ENCODE measurements at places on chromosomes 1 and 21. TPM values are rescaled to one million over a fixed set of nuclear protein-coding genes. Genes with fewer than 3 reads are reported as not detected.
A peak's percentile ranks its signal among the peaks of the same experiment; 100 is the strongest.

The SPAG17 gene
- not detected for total RNA-seq

The SH2D5 gene
- 0.14 TPM for total RNA-seq

DNA sequence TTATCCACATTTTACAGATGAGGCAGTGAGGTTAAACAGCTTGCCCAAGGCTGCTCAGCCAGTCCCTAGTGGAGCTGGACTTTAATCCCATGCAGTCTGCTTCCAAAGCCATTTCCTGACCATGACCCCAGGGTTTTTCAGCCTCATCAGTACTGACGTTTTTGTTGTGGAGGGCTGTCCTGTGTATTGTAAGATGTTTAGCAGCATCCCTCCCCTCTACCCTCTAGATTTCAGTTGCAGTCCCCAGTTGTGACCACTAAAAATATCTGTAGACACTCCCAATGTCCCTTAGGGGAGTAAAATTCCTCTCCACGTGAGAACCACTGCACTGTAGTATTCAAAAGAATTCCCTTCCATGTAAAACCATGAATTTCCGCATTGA lies 30.2 kb upstream of the C1orf105 start:
- DNase-seq = no peak

The ZNF593OS gene
- not detected for total RNA-seq

GRCh38 chr1:39293375-39294070 lies 89.0 kb downstream of the MACF1 start:
- no peak for DNase-seq

DNA sequence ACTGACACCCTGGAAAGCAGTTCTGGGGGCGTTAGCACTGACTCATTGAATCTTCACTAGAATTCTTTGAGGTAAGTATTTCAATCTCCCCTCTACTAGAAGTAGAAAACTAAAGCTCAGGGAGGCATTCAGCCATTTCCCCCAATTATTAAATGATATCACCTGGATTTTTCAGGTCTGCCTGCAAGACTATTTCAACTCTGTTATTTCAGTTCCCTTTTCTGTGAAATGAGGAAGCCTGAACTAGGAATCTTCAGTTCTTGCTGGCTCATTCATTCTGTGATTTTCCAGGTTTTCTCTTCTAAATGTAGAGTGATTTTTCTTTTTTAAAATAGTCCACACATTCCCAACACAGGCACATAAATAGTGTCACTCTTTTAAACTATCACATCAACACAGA lies 337.0 kb upstream of the NR5A2 start:
- no peak for DNase-seq

The PGLYRP3 gene
- not detected for total RNA-seq

DNA sequence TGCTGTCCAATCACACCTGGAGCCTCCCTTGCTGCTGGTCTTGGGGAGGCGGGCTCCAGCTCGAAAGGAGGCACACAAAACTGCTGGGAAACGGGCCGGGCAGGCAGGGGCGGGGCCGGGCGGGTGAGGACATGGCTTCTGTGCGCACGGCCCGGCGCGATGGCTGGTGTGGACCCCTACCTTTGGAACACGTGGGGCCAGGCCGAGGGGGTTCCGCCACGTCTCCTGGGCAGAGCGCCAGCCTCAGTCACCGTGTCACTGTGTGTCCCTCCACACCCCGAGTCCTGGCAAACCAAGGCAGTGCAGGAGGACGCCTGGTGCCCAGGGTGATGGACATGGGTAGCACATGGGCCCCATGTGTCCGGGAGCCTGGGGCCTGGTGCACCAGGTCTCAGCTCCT lies 42.0 kb upstream of the ADARB1 start:
- DNase-seq = peak; percentile 48

The LCE1A gene
- not detected for total RNA-seq

GRCh38 chr1:178560871-178561376 lies 48.0 kb downstream of the TEX35 start:
- DNase-seq = no peak

GRCh38 chr1:6183520-6183989 lies 3.4 kb upstream of the CHD5 start:
- DNase-seq = no peak

GRCh38 chr21:46041183-46041582 lies 56.7 kb upstream of the COL6A2 start:
- DNase-seq = no peak

The ALX3 gene
- total RNA-seq = not detected

The PARS2 gene
- total RNA-seq = 4.6 TPM

GRCh38 chr1:187928288-187928687 lies 1099.5 kb downstream of the PLA2G4A start:
- no peak for DNase-seq

- no peak for DNase-seq
Observed at GRCh38 chr1:43789604-43790550, 82.5 kb downstream of the ST3GAL3 start.

GRCh38 chr1:19949016-19949415 lies 25.6 kb upstream of the PLA2G2E start:
- no peak for DNase-seq

DNA sequence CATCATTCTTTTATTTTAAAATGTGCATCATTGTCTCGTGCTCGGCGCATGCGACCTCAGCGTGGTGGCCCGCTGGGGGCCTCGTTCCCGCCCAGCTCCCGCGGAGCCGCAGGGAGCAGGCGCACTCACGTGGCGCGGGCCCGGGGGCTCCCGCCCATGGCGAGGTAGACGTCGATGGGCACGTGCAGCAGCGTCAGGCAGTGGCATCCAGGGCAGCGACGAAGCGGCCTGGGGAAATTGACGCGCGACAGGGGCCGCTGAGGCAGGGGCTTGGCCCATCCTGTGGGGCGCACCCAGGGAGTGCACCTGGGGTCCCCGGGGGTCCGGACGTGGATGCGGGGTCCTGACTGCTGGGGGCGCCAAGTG lies 994 bp downstream of the FAM229A start:
- no peak for DNase-seq

- no peak for DNase-seq
Observed at GRCh38 chr1:112522621-112523020, 13.9 kb downstream of the WNT2B start.

DNA sequence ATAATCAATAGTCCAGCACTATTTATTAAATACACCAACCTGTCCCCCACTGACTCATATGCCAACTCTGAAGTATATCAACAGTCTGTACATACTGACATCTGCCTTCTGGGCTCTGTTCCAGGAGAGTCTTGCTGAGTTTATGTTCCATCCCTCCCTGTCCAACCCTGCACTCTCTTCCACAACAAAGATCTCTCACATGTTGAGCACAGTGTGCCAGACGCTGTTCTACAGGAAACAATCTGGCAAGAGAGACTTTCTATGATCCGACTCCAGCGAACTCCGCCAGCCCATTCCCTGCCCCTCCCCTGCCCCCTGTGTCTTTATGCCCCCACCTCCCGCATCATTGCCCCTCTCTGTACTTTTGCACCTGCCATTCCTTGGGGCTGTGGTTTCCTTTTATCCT lies 3.4 kb downstream of the LACTBL1 start:
- no peak for DNase-seq

The TEDDM1 gene
- not detected for total RNA-seq

The NOL9 gene
- total RNA-seq = 80.5 TPM

DNA sequence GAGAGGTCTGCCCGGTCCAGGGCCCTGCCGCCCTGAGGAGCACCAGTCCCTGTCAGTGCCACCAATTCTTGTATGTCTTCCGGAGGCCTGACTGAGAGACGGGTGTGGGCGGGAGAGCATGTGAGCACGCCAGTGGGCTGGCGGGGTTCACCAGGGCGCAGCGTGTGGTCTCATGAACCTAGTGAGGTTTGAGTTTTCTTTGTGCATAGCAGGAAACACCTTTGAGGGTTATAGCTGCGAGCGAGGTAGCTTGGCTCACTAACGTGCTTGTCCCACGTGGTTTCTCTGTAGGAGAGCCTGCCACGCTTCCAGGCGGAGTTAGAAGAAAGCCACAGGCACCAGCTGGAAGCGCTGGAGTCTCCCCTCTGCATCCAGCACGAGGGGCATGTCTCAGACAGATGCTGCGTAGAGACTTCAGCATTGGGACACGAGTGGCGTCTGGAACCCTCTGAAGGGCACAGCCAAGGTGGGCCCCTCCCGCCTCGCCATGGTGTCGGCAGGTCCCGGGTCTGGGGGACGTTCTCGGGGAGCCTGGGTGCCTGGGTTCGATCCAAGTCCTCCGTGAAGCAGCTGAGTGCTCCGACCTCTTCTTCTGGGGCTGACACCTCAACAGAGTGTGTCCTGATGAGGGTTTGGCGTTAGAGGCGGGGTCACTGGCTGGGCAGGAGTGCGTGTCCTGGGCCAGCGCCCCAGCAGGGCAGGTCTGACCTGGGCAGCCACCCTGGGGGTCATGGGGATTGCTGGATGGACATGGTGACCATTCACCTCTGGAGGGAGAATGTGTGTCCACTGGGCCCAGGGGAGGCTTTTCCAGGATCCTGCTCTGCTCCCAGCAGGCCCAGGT lies 31.4 kb downstream of the PCNT start:
- DNase-seq = no peak

The TCHH gene
- total RNA-seq = 0.08 TPM
